ENCODE measurements at places on chromosomes 5 and 9.

DNA sequence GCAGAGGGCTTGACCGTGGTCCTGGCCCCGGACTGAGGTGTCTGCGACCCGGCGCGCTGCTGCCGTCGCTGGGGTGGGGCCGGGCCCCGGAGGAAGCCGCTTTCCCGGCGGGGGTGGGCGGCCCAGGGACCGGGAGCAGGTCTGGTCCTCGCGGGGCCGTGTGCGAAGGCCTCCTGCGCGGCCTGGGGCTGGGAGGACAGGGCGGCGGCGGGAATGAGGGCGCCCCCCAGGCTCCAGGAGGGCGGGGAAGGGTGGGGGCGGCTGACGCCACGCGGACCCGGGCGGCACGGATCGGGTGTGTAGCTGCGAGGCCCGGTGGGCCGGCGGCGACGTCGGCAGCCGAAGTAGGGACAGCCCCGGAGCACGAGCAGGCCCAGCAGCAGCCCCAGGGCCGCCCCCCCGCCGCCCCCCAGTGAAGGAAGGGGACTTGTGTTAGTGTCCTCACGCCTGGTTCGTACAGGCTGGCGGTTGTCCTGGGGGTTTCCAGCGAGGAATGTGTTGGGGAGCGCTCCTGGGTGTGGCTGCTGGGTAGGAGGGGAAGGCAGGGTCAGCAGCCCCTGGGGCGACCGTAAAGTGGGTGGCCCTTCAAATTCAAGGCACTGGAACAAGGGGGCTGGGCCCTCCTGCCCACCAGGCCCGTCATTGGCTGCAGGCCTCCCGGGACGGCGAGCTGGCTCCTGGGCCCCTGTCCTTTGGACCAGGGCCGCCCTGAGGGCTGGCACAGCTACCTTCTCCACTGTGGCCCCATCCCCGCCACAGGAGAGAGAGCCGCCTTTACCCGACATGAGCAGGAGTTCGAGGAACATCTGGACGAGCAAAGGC lies 597 bp upstream of the TMEM250 start:
- no peak for DNase-seq

DNA sequence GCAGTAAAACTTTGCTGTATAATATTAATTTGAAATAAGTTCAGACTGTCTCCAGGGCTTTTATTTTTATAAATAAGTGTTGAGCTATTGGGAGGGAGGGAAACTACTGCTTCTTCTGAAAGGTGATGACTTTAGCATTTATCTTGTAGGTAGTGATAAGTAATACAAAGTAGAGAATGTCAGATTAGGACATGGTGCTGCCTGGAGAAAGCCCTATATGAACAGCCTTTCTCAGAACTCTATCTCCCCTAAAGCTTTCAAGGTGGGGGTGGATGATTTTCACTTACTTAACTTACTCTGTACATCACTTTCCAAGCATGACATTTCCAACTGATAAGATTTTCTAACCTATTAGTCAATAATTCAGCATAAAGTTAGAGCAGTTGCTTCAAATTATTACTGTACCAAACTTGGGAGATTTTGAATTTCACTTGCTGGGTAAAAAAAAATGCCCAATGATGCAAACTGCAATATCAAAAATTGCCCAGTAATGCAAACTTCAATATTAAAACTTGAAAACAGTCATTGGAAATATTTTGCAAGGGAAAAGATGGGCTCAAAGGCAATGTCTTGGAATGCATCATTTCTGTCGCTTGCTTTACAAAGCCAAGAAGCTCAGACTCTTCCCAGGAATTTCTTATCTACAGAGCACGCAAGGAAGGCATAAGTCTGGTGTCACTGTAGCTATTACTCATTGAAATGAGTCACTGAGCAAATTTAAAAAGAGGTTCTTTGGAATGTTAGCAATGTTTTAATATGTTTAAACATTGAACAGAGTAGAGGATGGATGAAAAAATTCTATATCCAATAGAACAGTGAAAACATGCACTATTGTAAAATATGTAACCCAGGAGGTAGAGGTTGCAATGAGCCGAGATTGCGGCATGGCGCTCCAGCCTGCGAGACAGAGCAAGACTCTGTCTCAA lies 569.5 kb downstream of the PSAT1 start:
- no peak for DNase-seq

- DNase-seq: no peak
Measured at GRCh38 chr5:127878174-127878750, 175.1 kb downstream of the CCDC192 start.

GRCh38 chr5:128478386-128479368 lies 59.4 kb downstream of the FBN2 start:
- no peak for DNase-seq

DNA sequence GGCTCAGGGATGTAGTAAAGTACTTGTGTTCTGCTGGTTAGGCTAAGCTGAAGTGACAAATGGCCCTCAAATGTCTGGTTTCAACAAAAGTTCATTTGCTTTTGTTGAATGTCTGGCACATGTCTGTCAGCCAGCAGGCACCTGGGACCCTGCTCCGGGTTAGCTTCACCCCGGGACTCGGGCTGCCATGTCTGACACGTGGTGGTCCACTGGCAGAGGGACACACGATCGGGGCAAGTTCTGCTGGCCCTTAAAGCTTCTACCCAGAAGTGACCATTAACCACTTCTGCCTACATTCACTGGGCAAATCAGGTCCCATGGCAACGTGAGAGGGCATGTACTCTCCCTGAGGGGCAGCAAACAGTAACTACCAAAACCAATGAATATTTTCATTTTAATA lies 23.8 kb downstream of the POLR1E start:
- no peak for DNase-seq

DNA sequence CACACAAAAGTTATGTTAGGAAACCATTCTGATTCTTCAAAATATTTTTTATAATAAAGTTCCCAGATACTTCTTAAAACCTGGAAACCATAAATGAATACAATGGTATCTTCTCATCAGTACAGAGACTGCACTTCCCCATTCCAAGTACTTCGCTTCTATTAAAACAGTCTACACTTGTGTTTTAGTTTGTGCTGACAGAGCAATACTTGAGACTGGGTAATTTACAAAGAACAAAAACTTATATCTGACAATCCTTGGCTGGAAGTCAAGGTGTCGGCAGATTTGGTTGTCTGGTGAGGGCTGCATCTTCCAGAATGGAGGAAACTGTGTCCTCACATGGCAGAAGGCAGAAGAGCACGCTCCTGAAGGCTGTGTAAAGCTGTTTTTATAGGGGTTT lies 70.1 kb downstream of the RFX3 start:
- no peak for DNase-seq

DNA sequence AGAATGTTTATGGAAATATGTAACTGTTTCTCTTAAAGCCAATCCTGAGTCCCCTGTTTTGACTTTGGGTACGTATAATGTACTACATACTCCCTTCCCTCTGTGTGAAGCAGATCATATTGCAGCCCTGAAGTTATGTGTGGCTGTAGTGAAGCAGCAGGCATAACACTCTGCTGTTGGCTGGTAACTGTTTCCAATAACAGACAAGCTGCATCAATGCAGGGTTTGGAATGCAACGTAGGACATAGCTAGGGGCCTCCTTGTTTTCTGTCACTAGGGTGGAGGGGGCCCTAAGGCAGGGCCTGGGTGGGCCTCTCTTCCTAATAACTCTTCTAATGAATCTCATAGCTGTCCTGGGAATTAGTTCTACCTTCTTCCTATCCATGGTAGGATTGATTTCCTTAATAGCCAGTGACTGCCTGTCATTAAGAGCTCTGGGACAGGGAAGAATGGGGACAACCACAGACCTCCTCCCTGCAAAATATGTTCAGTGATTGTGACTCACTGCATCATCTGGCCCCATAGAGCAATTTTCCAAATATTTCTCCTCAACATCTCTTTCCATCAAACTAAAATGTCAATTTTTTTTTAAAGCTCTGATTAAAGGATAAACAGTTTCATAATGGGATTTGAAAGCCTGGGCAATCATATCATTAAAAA lies 129.6 kb upstream of the HMHB1 start:
- no peak for DNase-seq

GRCh38 chr9:107261106-107261505 lies 22.0 kb upstream of the RAD23B start:
- no peak for DNase-seq

- no peak for DNase-seq
Measured at GRCh38 chr5:35229076-35230037, 930 bp downstream of the PRLR start.

- no peak for DNase-seq
Measured at GRCh38 chr5:117892360-117892759, 1096.0 kb downstream of the DTWD2 start.

GRCh38 chr9:138064547-138064946 lies 187.0 kb downstream of the CACNA1B start:
- no peak for DNase-seq

DNA sequence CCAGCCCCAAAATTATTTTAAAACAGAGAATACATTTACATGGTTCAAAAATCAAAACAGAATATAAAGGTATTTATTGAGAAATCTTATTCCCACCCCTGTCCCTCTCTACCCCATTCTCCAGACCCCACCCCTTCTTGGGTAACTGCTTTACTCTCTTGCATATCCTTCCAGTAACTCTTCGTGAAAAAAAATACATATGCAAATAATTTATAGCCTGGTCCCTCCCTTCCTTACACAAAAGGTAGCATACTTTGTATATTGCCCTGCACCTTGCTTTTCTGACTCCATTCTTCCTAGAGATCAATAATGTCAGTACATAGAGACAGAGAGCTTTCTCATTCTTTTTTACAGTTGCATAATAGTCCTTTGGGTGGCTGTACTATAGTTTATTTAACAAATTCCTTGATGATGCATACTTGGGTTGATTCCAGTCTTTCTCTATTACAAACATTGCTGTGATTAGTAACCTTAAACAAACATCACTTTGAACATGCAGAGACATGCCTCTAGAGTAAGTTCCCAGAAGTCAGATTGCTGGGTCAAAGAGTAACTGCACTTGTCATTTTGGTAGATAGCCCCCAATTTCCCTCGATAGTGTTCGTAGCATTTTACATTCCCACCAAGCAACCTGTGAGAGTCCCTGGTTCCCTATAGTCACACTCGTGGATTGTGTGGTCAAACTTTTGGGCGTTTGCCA lies 47.9 kb downstream of the STOM start:
- no peak for DNase-seq

DNA sequence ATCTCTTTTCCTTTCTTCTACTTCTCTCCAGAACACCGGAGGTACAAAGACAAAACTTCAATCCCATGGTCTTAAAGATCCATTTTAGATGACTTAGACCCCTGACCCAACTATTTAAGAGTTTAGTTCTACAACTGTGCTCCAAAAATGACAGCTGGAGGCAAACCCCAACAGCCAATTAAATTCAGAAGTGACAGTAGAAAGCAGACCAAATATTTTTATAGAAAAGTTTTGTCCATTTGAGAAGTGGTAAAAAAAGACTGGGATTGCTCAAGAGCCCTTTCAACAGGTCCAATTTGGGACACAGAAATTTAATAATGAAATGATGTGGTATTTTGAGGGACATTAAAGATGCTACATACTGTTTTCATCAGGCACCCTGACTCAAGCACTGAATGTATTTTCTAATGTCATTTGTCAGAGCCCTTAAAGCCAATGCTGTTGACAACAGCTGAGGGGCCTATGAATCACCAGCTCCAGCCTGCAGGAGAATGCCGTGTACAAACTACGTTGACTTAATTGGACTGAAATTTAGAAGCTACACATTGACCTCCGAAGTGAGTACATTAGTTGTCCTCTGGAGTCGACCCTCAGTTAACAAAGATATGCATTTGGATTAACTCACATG lies 147.5 kb upstream of the PIK3R1 start:
- no peak for DNase-seq

DNA sequence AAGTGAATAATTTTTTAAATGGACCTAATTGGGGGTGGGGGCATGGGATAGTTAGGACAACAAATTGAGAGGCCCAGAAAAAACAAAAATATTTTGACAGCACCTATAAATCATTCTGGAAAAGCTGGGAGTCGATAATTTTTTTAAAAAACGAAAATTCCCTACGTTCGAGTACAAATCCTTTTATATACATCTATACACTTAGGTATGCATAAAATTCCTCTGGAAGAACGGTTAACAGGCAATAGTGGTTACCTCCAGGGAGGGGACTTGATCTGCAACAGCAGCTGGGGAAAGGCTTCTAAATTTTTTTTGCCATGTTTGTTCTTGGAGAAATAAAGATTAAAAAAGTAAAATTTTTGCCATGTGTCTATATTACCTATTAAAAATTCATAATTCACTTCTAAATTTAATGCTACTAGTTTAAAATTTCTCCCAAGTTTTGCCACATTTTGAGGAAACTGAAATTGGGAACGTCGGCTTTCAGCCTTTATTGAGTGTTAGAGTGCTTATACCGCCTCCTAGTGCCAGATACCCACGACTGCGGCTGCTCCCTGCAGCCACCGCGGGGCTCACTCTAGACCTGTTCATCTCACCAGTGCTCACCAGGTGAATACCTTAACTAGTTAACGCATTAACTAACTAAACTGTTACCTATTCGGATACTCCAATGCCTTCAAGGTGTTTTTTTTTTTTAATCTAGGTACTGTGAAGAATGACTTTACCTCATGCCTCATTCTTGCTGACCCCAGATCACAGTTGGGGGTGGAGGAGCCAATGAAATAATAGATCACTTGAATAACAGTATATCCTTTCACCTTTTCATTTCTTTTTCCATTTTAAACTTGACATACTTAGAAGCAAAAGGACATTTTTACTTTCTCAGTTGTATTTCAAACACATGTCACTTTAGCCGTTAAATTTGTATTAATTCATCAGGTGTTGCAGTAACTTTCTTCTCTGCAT lies 1.8 kb upstream of the BHMT start:
- DNase-seq: no peak

GRCh38 chr5:472076-472655 lies 29.2 kb downstream of the EXOC3 start:
- no peak for DNase-seq

DNA sequence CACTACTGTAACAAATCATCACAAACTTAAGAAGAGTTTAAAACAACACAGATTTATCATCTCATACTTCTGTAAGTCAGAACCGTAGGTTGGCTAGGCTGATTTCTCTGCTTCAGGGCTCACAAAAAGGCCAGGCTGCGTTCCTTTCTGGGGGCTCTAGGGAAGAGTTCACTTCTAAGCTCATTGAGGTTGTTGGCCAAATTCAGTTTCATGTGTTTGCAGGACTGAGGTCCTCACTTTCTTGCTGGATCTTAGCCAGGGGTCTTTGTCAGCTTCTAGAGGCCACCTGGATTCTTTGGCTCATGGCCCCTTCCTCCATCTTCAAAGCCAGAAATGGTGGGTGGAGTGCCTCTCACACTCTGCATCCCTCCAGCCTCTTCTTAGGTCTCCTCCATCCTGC lies 76.0 kb downstream of the ACTBL2 start:
- DNase-seq: no peak
